NCI-H345 (cell line): ENCODE measurements at places on chromosomes 3 and 15.

DNA sequence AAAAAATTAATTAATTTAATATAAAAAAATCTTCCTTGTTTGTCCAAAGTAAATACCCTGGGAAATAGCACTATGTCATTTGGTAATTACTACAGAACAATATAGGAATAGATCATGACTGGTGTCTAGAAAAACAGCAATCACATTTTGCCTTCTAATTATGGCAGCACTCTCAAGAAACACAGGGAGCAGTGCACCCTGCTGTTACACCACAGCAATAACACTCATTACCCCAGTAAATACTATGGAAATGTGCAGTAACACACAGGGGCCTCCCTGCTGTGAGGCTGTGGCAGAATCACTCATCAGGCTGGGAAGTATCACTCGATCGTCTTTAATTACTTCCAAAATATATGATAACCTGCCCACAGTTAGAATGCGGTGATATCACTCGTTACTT lies 646.0 kb downstream of the TUSC7 start:
- DNase-seq, result peak; percentile 8

GRCh38 chr3:32118215-32118614 lies 11.8 kb downstream of the GPD1L start:
- DNase-seq, result no peak

DNA sequence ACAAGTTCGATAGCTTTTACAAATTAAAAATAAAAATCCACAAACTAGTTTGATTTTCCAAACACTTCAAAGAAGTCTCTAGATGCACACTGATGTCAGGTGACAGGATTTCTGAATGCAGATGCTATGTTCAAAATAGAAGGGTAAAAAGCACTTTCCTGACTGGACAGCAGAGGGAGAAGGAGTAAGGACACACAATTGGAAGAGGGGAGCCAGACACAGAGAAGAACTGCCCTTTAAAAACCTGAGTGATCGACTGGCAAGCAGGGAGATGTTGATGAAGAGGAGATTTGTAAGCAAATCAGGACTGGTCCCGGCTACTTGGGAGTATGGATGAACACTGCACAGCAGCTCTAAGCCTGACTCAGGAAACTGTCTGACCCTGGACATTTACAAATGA lies 612.8 kb downstream of the MAGI1 start:
- no peak for DNase-seq

- no peak for DNase-seq
Observed at GRCh38 chr15:74434263-74435136, 742 bp upstream of the SEMA7A start.

DNA sequence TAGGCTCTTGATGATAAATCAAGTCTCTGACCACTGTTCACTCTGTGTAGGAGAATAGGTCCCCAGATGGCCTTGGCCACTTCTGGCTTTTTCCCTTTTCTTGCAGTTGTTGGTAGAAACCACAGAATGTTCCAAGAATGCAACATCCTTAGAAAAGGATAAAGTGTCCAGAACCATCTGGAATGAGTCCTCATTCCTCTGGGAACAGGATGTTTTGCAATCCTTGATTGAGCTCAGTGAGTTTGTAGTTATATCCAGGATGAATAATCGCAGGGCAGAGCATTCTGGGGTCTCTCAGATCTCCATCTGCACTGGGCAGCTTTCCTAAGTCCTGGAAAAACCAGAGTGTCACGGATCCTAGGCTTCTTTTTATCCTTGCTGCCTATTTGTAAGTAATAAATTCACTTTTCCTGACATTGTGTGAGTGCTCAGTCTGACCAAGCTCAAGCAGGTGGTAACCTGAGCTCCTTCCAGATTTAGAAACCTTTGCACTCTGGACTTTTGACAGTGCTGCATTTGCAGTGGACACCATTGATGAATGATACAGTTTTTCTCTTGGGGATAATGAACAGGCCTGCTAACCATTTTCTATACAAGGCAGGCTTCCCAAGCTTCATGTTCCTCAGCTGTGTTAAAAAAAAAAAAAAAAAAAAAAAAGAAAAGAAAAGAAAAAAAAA lies 1028.6 kb downstream of the OTOL1 start:
- DNase-seq, result no peak

- no peak for DNase-seq
Observed at GRCh38 chr3:176879710-176880109, 317.6 kb downstream of the TBL1XR1 start.

- no peak for DNase-seq
Observed at GRCh38 chr3:133050891-133051290, 12.7 kb downstream of the TMEM108 start.

DNA sequence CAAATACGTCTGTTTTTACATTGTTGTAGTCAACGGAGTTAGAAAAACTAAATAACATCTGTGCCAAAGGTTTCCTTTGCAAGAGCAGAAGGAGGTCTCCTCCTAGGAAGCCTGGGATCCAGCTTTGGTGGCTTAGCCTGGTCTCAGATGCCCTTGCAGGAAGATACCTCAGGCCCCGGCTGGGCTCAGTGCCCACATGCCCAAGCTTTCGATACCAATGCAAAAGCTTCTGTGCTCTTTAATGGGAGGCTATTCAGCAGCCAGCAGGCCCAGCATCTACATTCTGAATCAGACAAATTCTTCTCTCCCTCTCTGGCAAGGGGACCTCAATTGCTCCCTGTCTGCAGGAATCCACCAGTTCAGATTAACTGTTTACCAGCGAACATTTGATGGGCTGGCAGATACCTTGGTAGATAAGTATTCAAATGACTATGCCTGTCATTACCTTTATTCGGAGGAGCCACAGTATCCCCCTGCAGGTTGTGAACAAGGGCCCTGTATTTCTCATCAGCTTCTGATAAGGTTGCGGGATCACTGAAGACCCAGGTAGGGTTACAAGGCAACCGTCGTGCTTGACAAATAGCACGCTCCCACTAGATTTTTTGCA lies 180.1 kb upstream of the KBTBD8 start:
- DNase-seq, result no peak

- DNase-seq, result no peak
Observed at GRCh38 chr3:49427586-49427985, 1.5 kb downstream of the NICN1 start.

GRCh38 chr3:71725271-71725991 lies at the start of gene EIF4E3:
Gene EIF4E3 (minus strand): TSS chr3:71725402. CDS start chr3:71725367, 35 bp downstream.
- DNase-seq, result peak; percentile 27

DNA sequence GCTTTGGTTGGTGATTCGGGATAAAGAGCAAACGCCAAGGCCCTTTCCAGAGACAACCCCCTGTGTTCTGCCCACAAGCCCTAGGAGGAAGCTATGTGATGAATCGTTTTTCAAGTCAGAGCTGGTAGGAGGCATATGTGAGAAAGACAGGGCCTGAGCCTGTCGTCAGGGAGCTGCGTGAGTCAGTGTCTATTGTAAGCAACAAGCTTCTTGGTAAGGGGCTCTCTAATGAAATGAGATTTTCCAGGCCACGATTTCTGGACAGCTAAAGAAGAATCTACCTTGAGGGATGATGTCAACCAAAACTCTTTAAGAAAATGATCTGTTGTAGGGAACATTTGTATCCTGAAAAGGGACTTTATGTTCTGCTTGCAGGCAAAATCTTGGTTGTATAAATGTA lies 318.9 kb upstream of the IL12A start:
- no peak for DNase-seq

DNA sequence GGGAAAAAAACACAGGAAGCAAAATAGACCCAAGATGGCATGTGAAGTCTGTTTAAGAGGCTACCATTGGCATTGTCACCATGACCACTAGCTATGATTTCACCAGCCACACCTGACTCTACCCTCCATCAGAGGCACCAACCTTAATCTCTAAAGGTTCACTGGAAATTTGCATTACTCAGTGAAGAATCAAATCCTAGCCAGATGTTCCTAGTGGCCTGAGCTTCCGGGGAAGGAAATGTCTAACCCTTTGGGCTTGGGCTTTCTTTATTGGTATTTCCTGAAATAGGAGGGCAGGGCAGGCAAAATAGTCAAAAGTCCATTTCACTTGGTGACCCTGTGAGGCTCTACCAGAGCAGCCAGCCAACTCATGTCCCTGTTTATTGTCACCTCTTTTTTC lies 110.9 kb upstream of the PHLDB2 start:
- DNase-seq, result no peak

GRCh38 chr3:126478581-126479310 lies 3.1 kb upstream of the ZXDC start:
- no peak for DNase-seq

DNA sequence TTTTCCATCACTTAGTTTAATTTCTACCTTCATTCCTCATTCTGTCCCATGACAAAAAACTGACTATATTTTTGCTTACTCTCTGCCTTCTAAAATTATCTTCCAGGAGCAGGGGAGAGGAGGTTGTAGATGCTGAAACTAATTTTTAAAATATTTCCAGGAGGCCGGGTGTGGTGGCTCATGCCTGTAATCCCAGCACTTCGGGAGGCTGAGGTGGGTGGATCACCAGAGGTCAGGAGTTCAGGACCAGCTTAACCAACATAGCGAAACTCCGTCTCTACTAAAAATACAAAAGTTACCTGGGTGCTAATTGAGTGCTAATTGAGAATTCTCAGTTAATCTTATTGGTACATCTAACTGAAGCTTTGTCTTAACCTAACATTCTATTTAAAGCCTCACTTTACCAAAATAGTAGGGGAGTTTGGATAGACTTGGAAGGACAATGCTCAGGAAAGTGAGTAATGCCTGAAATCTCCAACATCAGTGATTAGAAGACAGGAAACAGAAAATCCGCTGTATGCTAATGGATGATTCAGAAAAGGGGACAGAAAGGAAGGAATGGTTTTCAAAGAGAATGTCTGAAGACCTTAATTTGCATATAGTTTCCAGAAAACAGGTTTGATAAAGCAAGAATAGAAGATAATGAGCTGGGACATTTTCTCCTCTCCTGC lies 336.1 kb downstream of the GBE1 start:
- DNase-seq, result no peak

GRCh38 chr15:92891533-92892200 lies 8.5 kb upstream of the CHD2 start:
- no peak for DNase-seq

- no peak for DNase-seq
Observed at GRCh38 chr3:135908225-135908624, 57.3 kb upstream of the PPP2R3A start.

GRCh38 chr15:55535436-55535835 lies 27.4 kb upstream of the DNAAF4 start:
- DNase-seq, result no peak

GRCh38 chr3:36206956-36207580 lies 173.2 kb upstream of the STAC start:
- no peak for DNase-seq

GRCh38 chr3:54123003-54123775 lies 837 bp downstream of the CACNA2D3 start:
- DNase-seq, result peak; percentile 44

DNA sequence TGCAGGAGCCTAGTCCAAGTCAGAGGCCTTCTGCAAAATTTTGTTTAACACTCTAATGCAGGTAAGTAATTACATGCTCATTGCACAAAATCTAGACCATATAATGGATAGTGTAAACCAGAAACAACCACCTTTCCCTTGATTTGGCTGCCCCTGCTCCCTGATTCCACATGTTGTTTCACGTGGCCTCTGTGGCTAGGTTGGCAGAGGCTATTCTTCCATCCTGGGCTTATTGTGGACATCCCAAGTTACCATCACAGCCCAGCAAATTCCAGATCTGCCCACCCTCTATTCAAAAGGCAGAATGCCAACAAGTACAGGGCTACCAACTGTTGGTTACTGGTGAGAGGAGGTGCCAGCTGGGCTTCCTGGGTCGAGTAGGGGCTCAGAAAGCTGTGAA lies 794.5 kb upstream of the GRM7 start:
- no peak for DNase-seq

DNA sequence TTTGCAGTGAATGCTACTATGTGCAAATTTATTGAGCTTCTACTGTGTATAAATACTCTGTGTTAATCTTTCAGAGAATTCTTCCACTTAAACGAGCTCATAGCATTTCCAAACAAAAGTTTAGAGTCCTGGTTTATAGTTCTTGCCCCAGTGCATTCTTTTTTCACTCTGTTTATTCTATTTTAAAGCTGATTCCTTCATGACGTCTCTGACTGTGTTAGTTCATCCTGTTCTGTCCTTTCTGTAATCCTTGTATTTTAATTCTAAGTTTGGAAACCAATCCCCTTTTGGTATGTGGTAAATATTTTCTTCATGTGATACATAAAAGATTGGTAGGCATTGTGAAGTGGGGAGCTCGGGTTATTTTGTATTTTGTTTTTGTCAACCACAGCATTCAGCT lies 18.7 kb downstream of the P2RY14 start:
- DNase-seq, result no peak

GRCh38 chr3:13707456-13707855 lies 158.5 kb downstream of the FBLN2 start:
- no peak for DNase-seq

- DNase-seq, result no peak
Observed at GRCh38 chr15:25333049-25333448, 105.8 kb downstream of the UBE3A start.

DNA sequence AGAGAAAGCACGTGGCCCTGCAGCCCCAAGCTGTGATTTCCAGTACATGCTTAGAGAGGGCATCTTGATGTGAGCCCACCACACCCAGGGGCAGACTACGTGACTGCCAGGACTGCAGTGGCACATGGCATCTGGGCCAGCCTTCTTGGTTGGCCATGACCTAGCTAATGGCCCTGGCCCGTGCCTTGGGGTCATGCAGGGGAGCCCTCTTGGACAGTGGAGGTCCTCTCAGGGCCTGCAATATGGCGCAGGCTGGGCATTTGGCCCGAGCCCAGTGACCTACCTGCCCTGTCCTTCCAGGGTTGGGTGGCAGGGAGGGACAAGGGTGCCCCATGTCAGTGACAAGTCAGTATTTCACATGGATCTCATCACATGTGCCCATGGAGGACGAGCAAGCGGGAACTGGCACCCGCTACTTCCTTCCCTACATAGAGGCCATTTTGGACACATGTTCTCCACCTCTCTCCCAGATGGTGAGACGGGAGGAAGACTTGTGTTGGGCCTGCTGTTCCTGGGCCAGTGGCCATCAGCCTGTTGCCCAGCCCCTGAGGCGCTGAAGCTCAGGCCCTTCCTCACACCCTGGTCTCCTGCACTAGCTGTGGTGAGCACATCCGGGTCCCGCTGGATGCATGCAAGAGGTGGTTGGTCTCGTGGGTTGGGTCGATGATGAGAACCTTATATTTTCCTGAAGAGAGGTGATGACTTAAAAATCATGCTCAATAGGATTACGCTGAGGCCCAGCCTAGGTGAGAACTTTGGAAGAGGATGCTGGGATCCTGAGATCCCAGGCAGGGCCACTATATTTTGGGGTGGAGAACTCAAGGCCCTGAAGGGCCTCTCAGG lies 195.6 kb downstream of the UBE3A start:
- no peak for DNase-seq

DNA sequence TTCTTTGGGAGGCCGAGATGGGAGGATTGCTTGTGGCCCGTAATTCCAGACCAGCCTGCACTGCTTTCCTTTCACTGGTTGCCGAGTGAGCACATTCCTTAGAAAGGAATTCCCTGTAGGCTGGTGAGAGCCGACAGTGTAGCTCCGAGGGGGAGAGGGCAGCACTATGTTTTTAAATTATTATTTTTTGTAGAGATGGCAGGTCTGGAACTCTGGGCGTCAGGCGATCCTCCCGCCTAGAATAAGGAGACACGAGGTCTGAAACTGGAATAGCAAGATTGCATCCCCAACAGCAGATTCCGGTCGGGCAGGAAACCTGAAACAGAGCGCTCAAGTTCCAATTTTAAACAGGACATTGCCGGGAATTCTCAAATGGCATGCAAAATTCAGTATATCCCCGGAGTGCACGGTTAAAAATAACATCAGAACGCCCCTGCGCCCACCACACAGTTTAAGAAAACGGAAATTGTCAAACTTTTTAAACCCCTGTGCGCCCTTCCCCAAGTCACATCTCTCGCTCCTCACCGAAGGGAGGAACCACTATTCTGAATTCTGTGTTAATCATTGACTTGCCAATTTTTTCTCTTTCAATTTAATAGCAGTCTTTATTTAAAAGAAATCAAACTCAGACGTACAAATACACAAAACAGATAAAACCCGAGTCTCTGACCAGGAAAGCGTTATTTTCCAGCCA lies 643 bp upstream of the RNU5B-1 start:
- peak; percentile 45 for DNase-seq
